Thyroid gland (tissue), 4 donors: ENCODE measurements at places on chromosomes 12 and 14. TPM values are rescaled to one million over a fixed set of nuclear protein-coding genes. Genes with fewer than 3 reads are reported as not detected.

Gene KRT74
- total RNA-seq = not detected

Gene MYG1
- total RNA-seq = 46.0 TPM

DNA sequence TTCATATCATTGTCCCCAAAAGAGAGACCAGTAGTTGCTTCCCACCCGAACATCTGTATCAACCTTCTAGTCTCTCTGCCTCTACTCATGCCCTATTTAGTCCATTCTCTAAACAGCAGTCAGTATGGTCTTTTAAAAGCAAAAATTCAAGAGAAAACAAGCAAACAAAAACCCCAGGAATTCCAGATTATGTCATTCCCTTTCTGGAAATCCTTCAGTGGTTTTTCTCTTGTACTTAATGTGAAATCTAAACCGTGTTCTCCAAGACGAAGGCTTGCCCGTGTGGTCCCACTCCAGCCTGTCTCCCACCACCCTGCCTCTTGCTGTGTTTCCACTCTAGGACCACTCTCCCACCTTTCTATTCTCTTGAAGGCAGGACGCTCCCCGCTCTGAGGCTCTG is 90.8 kb downstream of the TMEM30B start:
- DNase-seq = no peak
- H3K4me1 ChIP-seq = peaks cover 5% of the 10 kb centered on the region
- no peaks in the 10 kb centered on the region for H3K36me3 ChIP-seq
- no peak overlapping the region for H3K27ac ChIP-seq

Gene TDRD9
- total RNA-seq = 51.3 TPM

GRCh38 chr12:62724947-62725451 is 210.0 kb downstream of the PPM1H start:
- peaks cover 80% of the 10 kb centered on the region for H3K4me1 ChIP-seq
- peak; percentile 77 for DNase-seq
- peak overlapping the region; percentile 99 for H3K27ac ChIP-seq
